ENCODE measurements at places on chromosomes 5 and 9. TPM values are rescaled to one million over a fixed set of nuclear protein-coding genes. Genes with fewer than 3 reads are reported as not detected.

DNA sequence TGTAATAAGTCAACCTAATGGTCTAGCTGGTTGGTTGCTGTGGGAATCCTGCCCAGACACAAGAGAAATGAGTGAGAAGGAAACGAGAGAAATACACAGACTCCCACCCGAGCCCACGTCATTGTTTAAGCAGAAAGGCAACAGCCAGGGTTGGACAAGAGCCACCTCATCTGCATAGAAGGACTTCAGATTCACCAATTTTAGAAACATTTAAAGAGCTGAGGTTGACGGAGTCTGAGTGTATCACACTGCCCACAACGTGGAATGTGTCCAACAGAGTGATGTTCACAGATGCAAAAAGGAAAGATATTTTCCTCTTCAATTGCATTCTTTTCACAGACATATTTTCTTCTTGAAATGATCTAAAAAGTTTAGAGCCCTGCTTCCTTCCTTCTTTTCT is 349.5 kb downstream of the AGTPBP1 start:
- no peak for DNase-seq

DNA sequence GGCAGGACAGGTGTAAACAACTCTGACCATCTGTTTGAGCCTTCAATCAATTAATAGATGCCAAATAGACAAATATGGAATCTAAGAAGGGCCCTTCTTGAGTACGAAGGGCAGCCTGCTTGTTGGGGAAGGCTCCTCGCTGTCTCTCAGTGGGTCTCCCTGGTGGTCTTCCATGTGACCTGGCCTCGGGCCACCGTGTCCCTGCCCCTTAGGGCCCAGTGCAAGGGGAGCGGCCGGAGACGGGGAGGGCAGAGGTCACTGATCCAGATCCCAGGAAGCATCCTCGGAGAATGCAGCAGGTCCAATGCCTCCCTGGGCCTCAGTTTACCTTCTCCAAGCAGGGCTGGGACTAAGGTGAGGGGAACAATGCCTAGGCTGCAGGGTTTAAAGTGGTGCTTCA is 2.5 kb downstream of the DBH start:
- no peak for DNase-seq

GRCh38 chr5:146529984-146530383 is 14.0 kb upstream of the GPR151 start:
- DNase-seq: no peak

DNA sequence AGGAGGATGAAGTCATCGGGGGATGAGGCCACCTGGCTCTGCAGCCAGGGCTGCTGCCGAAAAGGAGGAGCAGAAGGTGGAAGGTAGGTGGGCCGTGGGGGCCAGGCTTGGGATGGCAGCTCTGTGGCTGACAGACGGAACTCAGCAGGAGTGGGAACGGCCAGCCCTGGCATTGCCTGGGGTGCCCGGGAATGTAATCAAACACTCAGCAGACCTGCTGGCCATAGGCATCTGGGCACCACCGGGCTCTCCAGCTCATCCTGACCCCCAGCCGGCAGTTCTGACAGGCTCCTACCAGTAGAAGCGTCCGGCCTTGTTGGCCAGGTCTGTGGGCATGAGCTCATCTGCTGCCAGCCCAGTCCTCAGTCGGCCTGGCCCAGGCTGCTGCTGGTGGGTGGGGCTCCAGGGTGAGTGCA is 4.3 kb upstream of the FAT2 start:
- no peak for DNase-seq

DNA sequence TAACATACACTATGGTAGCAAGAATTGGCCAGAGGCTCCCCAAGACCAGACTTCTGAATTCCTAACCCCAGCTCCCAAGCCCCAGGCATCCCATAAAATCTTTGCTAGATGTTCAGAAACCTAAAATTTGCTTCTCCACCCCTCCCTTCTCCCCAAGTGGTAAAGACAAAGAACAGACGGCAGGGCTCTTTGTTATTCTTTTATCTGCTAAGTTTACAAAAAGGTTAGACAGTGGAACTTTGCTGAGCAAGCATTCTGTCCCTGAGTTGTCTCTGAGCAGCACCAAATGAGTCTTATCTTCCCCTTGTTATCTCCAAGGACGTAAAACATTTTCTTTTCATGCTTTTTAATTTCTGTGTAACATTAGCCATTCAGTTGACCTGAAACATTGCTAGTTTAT is 30.2 kb downstream of the TJP2 start:
- no peak for DNase-seq

- DNase-seq: peak; percentile 12
Measured at GRCh38 chr9:134571946-134572917, 69.4 kb upstream of the COL5A1 start.

DNA sequence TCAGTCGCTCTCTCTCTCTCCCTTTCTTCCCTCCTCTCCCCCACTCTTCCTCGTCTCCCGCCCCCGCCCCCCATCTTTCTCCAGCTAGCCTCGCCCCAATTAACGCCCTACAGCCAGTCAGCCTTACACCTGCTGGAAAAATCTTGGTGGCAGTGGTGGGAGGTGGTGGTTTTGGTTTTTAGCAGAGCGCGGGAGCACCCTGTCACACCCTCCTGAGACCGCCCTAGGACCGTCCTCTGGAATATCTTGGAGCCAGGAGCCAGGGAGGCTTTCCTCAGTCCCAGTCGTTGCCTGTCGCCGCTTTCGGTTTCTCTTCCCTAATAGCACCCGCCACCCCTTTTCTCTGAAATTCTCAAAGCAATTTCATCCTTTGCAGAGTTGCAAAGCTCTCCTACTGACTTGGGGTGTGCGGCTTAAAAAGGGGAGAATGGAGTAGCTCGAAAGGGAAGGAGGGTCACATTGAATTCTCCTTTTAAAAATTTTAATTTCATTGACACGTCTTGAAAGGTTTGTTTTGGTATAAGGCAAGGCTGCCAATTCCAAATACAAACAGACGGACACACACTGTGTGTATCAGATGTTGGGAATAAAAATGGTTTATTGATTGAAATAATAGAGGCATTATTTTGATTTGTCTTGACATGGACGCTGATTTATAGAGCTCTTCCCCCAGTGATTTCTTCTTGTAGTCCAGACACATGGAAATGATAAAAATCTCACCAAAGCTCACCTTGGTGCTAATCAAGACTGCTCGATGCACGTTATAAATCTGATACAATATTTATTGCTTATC is 301.3 kb downstream of the PARP8 start:
- no peak for DNase-seq

DNA sequence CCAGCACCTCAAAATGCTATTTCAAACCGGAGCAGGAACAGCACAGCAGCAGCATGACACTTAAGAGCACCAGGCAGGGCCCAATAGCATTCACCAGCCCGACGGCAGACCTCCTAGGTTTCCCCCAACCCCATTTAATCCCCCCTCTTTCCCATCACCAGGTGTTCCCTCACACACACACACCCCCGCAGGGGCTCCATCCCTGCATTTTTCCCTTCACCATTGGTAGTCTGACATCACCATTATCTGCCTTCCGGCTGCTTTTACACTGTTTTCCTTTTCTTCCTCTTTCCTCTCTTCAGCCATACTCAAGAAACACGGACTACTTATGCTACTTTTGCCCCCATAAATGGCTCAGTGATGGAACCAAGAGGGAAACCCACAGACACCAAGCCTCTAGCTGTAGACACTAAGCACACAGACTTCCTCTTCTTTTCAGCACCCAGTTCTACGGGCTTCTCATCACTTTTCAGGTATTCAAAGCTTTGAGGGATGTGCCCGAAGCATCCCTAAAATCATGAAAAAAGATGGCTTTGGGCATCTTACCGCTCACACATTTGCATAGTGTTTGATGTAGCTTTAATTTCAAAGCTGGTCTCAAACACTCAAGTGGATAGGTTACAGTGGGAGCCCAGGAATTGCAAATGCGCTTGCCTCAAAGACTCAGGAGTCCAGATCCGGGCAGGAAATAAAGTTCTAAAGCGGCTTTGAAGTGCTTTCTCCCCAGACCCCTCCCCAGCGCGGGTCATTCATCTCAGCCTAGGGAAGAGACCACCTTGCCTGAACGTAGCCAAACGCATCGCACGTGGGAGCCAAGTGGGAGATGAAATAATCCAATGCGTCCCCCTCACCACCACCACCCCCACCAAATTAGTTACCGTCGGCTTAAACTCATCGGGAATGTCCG is 141.5 kb downstream of the TSSK1B start:
- DNase-seq: no peak

DNA sequence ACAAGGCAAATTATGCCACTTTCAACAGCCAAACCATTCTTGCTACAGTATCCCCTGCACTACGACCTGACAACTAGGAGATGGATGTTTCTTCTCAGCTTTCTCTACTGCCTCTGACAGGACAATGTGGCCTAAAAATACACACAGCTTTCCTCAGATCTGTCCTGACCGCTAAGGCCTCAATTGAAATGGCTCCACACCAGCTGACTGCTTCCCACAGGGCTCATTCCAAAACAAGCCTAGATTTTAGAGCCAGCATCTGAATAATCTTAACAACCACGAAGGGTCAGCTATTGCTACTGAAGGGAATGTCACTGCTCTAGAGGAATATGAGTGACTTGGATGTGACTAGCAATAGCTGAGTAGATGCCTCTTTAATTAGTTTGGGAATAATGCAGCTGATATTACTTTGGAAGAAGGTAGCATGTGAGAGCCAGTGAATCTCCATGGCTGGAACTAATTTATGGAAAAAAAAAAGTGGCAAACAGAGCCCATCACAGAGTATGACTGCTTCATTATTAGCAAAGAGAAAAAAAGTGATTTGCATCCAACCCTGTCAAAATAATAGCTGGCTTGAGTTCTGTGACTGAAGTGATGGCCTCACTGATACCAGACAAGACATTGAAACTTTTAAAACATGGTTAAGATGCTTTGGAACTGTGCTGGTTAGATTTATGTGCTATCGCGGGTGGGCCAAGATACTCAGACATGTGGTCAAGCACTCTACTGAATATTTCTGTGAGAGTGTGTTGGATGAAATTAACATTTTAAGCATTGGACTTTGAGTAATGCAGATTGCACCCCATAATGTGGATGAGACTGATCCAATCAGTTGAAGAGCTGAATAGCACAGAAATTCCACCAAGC is 450.2 kb downstream of the NR2F1-AS1 start:
- no peak for DNase-seq

GRCh38 chr9:117823576-117823975 is 119.4 kb downstream of the TLR4 start:
- no peak for DNase-seq

- no peak for DNase-seq
Measured at GRCh38 chr9:117796681-117797080, 92.5 kb downstream of the TLR4 start.

DNA sequence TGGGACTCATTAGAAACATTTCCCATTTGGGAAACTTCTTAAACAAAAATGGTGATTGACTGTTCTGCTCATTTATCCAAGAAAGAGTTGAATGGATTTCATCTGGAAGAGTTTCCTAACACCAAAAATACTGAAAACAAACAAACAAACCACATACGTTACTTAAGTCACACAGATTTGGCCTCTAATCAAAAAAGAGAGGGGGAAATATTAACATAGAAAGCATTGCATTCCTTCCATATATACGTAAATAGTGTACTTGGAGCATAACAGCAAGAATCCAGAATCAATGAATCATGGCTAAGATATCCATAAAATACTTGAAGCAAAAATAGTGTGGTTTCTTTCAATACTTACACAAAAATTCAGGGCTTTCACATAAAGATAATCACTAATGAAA is 189.8 kb upstream of the MAP3K1 start:
- DNase-seq: no peak

DNA sequence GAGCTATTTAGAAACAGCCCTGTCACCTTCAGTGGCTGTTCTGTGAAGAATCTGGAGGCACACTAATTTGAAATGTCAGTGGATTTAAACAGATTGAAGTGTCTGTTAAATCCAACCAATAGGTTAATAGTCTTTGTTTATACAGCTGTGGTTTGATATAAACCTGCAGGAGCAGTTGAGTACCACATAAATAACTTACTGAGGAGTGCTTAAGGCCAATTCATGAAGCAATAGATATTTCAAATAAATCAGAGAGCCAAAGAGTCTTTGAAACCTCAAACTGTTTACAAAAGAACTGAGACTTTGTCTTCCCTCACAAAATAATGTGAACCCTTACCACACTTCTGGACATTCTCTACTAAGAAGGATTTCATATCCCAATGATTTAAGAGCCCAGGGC is 111.9 kb downstream of the FEM1C start:
- no peak for DNase-seq

DNA sequence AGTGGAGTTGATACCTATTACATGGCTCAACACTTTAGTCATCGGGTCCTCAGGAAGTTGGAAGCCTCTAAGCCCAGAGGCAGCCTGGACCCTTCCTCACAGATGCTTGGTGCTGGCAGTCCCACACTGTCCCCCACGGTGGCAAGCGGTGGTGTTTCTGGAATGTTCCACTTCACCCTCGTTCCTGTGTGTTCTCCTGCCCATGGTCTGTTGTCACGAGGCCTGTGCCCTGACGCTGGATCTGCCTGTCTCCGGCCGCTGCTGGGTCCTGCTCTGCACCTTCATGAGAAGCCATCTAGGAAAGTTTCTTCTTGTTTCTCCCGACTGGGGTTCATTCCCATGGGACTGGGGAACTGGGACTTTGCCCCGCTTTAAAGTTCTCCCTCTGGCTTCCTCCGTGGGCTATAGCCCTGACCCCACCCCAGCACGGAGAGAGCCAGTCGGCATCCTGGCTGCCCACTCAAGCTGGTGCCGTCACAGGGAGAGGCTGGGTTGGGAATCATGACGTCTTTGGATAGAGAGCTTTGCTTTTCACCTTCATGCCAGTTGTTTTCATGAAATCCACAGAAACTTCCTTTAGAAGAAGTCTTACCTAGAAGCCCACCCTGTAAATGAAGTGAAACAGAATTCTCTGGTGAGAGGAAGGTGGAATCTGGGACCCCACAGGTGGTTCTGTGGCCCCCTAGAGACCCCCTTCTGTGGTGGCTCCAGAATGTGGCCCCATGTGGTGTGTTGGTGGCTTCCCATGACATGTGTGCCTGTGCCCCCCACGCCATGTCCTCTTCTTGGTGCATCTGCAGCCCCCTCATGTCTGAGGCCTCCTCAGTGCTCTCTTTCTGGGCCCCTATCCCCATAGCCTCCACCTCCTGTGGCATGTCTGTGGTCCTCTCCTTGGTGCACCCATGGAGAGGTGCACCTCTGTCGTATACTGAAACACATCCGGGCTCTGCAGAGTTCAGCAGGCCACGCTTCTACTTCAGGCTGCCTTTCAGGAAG is 43.8 kb downstream of the TRIP13 start:
- no peak for DNase-seq

GRCh38 chr9:16561121-16561520 is 309.3 kb downstream of the BNC2 start:
- no peak for DNase-seq

- DNase-seq: no peak
Measured at GRCh38 chr9:81410201-81410600, 279.1 kb downstream of the TLE1 start.

DNA sequence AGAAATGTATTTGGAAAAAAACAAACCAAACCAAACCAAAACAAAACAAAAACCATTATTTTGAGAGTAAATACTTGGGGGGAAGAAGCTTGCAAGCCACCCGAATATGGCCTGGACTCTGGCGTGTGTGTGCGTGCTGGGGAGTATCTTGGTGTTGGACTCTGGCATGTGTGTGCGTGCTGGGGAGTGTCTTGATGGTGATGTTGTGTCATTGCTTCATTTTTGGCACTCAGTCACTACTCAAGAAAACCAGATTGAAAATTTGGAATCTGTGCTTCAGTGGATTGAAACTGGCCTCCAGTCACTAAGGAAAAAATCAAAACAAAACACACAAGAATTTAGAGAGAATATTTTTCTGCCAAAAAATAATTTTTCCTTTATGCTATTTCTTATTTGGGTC is 76.1 kb downstream of the ARRDC3 start:
- DNase-seq: no peak

The IL13 gene
- 0.32 TPM for polyA plus RNA-seq

The ARL15 gene
- 27.6 TPM for polyA plus RNA-seq

The IGIP gene
- polyA plus RNA-seq: 10.9 TPM

The FXN gene
- polyA plus RNA-seq: 10.3 TPM

The FGF10 gene
- polyA plus RNA-seq: 1.4 TPM

The CYLC2 gene
- not detected for polyA plus RNA-seq

The PRDM9 gene
- not detected for polyA plus RNA-seq
